ENCODE measurements at places on chromosomes 5 and 9. TPM values are rescaled to one million over a fixed set of nuclear protein-coding genes. Genes with fewer than 3 reads are reported as not detected.

DNA sequence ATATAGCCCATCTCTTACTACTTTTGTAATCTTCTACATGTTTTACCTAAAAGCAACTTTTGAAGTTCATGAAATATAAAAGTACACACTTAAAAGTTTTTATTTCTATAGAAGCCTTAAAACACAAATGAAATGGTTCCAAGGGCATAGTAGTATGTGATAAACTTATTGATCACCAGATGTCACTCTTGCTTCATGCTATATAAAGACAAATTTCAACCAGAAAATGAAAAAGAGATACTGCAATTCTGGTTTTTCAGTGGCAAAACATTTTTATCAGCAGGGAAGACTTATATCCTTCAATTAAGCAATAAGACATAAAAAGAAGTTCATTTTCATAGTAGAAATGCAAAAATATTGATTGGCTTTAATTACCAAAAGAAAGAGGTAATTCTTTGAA lies 69.4 kb upstream of the FBXL17 start:
- DNase-seq, result no peak

- DNase-seq, result no peak
Measured at GRCh38 chr5:57540823-57541222, 58.2 kb upstream of the ACTBL2 start.

GRCh38 chr9:134634176-134634575 lies 7.4 kb upstream of the COL5A1 start:
- DNase-seq, result no peak

DNA sequence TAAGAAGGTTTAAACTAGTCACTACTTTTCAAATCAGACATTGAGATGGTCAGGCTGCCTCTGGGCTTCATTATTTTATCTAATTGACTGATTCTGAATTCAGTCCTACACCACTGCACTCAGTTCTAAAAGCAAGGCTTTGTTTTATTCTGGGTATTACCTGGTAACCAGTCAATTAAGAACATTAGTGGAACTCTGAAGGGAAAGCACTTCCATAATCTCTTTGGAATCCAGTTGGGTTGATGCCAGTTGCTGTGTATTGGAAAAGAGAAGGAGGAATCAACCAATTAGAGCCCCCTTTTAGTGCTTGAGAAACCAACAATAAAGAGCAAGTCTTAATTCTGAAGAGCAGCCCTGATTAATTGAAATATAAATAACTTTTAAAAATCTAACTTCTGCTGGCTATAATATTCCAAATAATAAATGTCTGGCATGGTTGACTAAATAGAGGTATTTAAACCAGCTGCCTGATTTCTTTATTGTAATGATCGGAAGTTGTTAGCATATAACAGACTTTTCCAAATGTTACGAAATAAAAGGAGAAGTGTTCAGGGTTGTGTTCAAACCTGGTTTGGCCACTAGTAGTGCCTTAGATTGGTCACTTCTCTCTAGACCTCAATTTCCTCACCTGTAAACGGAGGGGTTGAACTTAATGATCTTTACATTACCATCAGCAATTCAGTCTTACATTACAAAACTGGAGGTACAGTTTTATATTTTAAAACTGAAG lies 32.0 kb downstream of the CPEB4 start:
- no peak for DNase-seq

EEIG1 gene
- 550 TPM for total RNA-seq

PCDHGA5 gene
- total RNA-seq, result 0.28 TPM
